ENCODE measurements at places on chromosomes 5 and 9. TPM values are rescaled to one million over a fixed set of nuclear protein-coding genes. Genes with fewer than 3 reads are reported as not detected.

GRCh38 chr5:97452646-97453045, 269.6 kb upstream of the RIOK2 start:
- no peaks in the 10 kb centered on the region for H3K4me1 ChIP-seq
- H3K27ac ChIP-seq = no peak overlapping the region
- no peaks in the 10 kb centered on the region for H3K27me3 ChIP-seq
- no peaks in the 10 kb centered on the region for H3K36me3 ChIP-seq
- no peak for DNase-seq
- H3K4me3 ChIP-seq = no peak overlapping the region

DNA sequence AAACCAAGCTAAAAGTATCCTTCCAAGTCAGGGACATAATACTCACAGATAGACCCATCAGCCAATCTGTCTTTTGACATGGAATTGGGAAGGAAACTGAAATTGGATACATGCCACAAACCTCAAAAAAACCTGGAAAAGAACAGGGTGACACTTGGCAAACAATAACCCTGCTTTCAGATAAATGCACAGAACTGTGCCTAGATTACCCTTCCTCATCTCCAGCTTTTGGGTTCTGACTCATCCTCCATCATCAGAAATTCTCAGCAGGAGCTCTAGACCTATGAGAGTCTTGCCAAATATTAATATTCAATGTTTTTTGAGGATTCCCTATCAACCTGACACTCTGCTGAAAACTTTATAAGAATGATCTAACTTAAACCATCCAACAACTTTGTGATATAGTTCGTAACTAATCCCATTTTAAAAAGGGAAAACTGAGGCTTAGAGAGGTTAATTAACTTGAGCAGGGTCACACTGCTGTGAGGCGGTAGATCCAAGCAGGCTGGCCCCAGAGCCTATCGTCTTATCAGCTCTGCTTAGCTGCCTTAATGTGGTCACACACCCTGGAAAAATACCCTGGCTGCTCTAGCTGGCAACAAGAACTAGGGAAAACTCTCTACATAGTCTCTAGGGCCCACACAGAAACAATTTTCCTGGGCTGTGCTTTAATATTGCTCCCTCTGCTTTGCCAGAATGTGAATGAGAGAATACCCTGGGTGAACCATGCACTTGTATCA, 157.0 kb upstream of the TRPC7 start:
- H3K4me3 ChIP-seq = no peak overlapping the region
- DNase-seq = no peak
- H3K27ac ChIP-seq = no peak overlapping the region

DNA sequence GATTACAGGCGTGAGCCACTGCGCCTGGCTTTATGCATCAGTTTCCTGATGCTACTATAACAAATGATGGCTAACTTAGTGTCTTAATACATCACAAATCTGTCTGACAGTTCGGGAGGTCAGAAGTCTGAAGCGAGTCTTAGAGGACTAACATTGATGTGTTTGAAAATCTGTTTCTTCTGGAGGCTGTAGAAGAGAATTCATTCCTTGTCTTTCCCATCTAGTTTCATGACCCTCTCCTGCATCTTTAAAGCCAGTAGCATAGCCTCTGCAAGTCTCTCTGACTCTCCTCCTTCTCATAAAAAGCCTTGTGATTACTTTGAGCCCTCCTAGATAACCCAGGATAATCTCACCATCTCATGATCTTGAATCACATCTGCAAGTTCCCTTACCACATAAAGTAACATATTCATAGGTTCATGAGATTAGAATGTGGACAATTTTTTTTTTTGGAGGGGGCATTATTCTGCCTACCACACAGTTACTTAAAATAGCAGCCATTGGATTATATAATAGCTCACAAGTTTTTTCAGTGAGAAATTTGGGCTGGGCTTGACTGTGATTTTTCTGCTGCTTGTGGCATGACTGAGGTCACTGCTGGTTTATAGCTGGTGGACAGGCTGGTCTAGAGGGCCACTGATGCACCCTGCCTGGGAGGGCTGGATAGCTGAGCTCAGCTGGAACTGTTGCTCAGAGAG, 134.8 kb downstream of the FBXL7 start:
- no peak overlapping the region for H3K27ac ChIP-seq
- no peaks in the 10 kb centered on the region for H3K36me3 ChIP-seq
- no peak for DNase-seq
- no peaks in the 10 kb centered on the region for H3K27me3 ChIP-seq

DNA sequence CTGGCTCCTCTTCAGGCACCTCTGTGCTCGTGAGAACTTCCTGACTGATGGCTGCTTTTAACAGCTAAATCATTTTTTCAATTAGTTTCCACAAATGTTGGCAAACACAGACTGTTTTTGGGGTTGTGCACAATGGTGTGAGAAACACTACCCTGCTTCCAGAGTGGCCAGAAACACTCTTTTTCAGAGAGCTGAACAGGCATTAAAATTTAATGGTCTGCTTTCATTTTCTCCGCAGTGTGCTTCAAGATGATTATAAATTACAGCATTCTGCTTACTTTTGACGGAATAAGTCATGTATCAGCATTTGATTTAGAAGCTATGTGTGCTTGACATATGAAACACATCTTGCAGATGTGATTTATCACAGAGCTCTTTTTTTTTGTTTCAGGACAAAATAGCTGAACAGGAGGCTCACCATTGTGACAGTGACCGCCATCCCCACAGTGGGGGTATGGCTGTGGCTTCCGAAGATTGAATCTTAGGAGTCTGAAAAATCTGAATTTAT, 454.5 kb upstream of the ZNF608 start:
- no peaks in the 10 kb centered on the region for H3K36me3 ChIP-seq
- no peak overlapping the region for H3K27ac ChIP-seq
- peaks cover 20% of the 10 kb centered on the region for H3K4me1 ChIP-seq
- no peak for DNase-seq
- H3K4me3 ChIP-seq = no peak overlapping the region

- H3K27ac ChIP-seq = no peak overlapping the region
- H3K27me3 ChIP-seq = no peaks in the 10 kb centered on the region
- H3K36me3 ChIP-seq = peaks cover 27% of the 10 kb centered on the region
- H3K4me3 ChIP-seq = no peak overlapping the region
Measured at GRCh38 chr5:151107084-151107483, 26.2 kb upstream of the TNIP1 start.

GRCh38 chr9:134814598-134815215, 65.9 kb upstream of the FCN2 start:
- H3K27me3 ChIP-seq = no peaks in the 10 kb centered on the region
- no peak overlapping the region for H3K27ac ChIP-seq
- no peak overlapping the region for H3K4me3 ChIP-seq
- no peaks in the 10 kb centered on the region for H3K4me1 ChIP-seq

- H3K27ac ChIP-seq = no peak overlapping the region
- H3K4me1 ChIP-seq = no peaks in the 10 kb centered on the region
- H3K36me3 ChIP-seq = no peaks in the 10 kb centered on the region
- no peak for DNase-seq
- no peak overlapping the region for H3K4me3 ChIP-seq
Measured at GRCh38 chr9:18982262-18982620, 50.8 kb downstream of the SAXO1 start.

The PTTG1 gene
- total RNA-seq = 9.6 TPM

The RGS7BP gene
- total RNA-seq = 0.78 TPM

Data from gastrocnemius medialis (tissue), 4 donors.